ENCODE measurements at places on chromosomes 1 and 21. TPM values are rescaled to one million over a fixed set of nuclear protein-coding genes. Genes with fewer than 3 reads are reported as not detected.

DNA sequence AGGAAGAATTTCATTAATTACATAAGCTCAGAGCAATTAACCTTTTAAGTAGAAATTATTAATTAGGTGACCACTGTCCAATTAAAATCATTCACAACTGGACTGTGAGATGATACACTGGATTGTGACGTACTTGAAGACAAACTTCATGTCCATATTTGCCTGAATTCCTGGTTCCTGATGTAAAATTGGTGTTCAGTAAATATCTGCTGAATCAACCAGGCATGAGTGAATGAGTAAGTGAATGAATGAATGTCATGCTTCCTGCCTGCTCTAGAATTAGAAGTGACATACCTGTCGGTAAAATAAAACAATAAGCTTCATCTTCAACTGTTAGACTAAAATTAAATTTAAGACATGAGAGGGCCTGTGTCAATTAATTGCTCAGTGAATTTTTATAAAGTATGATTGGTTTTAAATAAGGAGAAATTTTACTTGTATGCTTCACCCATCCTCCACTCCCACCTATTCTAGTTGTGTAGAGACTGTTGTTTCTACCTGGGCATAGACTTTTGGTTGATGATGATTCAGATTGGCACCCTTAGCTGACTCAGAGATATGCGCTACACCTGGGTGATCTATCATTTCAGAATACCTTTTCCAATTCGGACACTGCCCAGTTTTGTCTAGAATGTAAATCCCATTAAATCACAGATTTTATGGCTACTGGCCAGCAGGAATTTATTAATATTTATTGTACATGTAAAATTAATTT, 56.9 kb upstream of the PTGS2 start:
- H3K4me1 ChIP-seq: no peaks in the 10 kb centered on the region
- H3K27me3 ChIP-seq: no peaks in the 10 kb centered on the region
- H3K27ac ChIP-seq: no peak overlapping the region
- H3K36me3 ChIP-seq: no peaks in the 10 kb centered on the region
- H3K4me3 ChIP-seq: no peak overlapping the region

DNA sequence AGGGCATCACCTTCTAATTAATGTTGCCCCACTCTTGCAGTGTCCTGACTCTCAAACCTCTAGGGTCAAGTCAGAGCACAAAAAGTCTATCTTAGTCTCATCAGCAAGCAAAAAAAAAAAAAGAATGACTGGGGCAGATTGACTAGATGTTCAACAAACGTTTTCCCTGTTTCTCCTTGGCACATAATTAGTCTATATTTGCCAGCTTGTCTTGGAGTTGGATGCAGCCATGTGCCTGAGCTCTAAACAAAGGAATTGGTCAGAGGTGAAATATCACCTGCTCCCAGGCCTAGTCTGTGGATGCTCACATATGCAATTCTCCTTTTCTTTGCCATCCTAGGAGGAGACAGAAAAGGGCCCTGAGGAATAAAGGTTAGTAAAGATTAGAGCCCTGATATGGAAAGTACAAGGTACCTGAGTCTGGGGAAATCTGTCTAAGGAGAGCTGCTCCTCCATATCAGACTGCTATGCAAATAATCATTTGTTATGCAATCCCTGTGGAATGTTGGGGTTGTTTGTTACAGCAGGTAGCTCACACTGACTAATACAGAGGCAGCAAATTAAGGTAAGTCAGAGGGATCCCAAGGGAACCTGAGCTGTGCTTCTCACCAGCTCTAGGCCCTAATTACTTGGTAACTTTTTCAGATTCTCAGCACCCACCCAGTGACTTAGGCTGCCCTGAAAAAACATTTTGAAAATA, 130.8 kb downstream of the BRINP2 start:
- DNase-seq: no peak
- no peak overlapping the region for H3K27ac ChIP-seq
- no peak overlapping the region for H3K4me3 ChIP-seq
- H3K27me3 ChIP-seq: no peaks in the 10 kb centered on the region
- no peaks in the 10 kb centered on the region for H3K36me3 ChIP-seq

DNA sequence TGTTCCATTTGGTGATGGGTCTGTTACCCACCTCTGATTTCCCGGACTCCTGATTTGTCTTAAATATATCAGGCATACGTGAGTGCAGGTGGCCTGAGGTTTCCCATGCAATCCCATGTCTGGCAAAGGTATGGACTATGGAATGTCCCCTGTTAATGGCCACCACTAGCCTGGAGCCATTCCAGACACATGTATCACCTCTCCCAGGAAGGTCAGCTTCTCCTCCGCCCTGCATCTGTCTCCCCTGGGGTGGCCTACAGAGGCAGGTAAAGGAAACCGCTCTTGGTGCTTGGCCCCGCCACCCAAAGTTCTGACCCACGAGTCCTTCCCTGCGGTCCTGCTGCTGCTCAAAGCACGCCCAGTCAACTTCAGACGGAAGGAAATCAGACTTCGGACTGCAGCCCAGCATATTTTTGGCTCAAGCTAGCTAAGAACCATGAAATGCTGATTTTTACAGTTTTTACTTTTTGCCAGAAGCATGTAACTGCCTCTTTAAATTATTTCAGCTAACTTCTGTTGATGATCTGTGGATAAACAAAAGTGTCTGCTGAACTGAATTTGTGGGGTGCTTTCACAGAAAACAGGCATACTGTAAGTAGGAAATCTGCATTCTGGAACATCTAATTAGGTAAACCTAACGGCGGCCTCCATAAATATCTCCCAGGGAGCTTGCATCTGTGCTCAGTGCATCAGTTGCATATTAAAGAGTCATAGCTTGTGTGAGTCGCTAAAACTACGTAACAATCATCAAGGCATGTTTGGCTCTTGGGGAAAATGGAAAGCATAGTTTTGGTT, 105.9 kb downstream of the PCP4 start:
- H3K27me3 ChIP-seq: no peaks in the 10 kb centered on the region
- H3K36me3 ChIP-seq: no peaks in the 10 kb centered on the region
- no peaks in the 10 kb centered on the region for H3K4me1 ChIP-seq
- no peak overlapping the region for H3K27ac ChIP-seq

DNA sequence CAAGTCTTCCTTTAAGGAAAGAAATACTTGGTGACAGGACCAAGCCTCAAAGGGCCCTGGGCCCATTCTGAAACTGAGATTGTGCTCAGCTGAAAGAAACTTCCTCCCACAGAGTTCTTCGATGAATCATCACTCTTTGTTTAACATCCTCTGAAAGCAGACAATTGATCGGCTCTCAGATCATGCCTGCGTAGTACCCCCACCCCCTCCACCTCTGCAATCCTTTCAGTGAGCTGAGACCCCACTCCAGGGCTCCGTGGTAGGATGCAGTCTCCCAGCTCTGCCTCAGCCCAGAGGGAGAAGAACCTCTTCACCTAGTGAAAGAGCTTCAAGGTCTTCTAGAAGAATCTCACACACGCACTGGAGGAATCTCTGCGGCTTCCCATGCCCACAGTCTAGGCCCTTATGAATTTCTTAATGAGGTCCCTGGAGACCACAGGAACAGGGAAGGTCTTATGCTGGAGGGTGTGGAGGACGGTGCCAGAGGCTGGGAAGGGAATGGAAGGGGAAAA, 104.9 kb upstream of the SOD1 start:
- H3K36me3 ChIP-seq: no peaks in the 10 kb centered on the region
- H3K4me1 ChIP-seq: peaks cover 7% of the 10 kb centered on the region
- no peak overlapping the region for H3K4me3 ChIP-seq
- no peak for DNase-seq

DNA sequence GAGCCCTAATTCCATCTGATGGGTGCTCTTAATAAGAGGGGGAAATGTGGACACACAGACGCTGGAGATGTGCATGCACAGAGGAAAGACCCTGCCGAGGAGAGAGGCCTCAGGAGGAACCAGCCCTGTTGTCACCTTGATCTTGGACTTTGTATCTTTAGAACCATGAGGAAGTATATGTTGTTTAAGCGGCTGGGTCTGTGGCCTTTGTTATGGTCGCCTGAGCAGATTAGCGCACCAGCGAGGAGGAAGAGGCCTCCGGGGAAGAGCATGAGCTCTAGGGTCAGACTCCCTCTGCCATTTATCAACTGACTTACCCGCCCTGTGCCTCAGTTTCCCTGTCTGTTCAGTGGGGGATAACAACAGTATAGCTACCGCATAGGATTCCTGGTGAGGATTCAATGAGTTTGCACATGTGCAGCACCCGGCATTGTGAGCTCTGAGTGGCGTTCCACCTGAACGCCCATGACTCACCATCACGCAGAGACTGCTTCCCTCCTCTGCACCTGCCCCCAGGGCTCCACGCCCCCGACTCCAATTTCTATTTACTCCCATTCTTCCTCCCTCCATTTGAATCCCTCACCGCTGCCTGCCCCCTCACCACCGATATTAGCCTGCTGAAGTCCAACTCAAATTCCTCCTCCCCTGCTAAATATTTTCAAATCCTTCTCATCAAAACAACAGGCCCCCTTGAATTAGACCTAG, 67.2 kb downstream of the ATP5PO start:
- no peak for DNase-seq
- H3K27me3 ChIP-seq: no peaks in the 10 kb centered on the region
- H3K27ac ChIP-seq: no peak overlapping the region
- peaks cover 13% of the 10 kb centered on the region for H3K4me1 ChIP-seq
- no peak overlapping the region for H3K4me3 ChIP-seq

Gene HAO2
- 0.17 TPM for total RNA-seq

Gene PLPP3
- total RNA-seq: 93.7 TPM

Data from adrenal gland (tissue), 19 donors.